Memory B cell (primary cell): ENCODE measurements at places on chromosomes 16 and 17.

DNA sequence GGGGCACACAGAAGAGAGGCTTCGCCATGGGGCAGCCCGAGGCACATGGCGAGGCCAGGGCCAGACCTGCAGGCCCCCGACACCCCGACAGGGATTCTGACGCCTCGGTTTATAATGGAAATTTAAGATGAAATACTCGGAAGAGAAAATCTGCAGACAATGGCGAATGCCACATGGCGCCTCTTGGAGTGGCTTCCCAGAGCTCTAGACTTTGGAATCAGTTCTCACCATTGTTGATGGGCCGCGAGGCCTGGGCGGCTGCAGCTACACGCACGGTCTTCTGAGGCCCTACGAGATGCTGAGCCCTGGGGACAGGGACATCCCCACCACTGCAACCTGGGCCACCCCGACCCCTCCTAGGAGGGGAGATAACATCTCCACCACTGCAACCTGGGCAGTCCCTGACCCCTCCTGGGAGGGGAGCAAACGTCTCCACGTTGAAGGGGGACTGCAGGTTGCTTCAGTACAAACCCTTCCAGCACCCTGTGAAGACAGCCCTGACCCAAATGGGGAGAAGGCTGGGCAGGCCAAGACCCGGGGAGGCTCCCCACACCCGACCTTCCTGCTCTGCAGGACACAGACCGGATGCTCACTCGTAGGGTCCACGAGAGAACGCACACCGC, 56.9 kb downstream of the LMF1 start:
- DNase-seq: no peak

DNA sequence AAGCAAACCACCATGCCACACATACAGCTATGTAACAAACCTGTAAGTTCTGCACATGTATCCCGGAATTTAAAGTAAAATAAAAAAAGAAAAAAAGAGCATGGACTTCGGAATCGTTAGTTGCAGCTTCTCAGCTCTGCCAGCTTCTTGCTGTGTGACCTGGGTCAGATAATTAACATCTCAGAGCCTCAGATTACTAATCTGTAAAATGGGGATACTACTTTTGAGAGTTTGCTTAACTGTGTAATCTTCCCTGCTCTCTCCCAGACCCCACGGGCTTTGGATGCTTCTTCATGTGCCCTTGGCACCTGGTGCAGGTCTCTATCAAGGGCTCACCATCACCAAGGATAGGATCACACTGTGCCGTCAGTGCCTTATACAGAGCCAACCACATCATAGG, 16.6 kb downstream of the HSD17B2 start:
- no peak for DNase-seq

DNA sequence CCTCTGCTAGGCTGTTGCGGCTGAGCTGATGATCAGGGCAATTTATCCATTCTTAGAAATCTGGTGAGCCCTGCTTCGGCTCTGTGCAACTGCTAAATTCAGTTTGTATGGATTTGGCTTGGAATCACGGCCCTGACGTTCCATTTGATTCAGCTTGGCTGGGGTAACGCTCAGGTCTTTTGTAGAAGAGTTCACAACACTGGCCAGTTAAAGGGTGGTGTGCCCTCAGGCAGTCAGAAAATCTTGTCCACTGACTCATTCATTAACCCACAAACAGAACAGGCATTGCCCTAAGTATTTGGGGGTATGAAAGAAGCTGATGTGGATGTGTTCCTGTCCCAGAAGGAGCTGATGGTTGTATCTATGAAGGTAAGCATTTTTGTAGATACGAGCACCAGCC, 53.9 kb downstream of the GNAO1 start:
- no peak for DNase-seq

DNA sequence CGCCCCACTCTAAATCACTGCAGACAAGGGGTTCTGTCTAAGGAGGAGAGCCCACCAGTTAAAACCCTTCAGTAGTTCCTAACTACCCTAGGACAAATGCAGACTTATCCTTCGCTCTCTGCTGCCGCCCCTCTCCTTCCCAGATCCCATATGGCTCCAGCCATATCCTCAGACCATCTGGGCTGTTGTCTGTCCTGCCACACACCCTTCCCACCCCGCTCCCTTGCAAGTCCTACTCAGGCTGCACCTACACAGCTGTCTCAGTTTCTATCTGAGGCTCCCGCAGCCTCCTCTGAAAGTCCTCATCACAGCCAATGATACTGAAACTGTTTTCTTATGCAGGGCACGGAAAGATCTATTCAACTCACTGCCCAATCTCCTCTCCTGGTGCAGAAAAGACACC, 720 bp upstream of the BCKDK start:
- no peak for DNase-seq

DNA sequence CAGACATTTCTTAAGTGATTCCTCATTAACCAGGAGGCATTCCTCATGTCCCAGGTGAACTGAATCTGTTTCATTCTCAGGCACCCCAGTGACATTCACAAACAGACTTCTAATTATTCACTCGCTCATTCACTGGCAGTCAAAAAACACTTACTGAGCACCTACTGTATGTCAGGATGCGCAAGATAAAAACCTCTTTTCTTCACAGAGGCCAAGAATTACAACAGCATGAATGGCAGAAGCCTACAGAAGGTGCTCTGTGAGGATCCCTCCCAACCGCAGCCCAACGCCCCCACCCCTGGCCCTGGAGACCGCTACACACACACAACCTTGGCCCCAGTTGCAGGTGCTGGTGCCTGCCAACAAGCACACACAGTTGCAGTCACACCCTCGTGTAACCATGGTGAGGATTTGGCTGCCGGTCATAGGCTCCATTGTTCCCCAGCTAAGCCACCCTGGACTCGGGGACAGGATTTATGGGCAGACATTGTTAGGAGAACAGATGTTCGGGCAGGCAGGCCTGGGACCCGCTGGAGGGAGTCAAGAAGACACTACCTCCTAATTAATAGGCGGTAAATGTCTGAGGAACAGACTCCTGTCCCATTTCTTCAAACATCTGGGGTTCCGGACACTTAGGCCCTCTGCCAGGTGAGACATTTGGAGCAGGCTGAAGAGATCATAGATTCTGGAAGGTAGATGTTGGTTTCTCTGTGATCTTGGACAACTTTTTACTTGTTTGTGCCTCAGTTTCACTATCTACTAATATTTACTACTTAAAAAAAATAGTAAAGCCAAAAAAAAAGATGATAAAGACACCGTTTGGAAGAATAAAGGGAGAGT, 43.2 kb downstream of the CUEDC1 start:
- no peak for DNase-seq

- DNase-seq: no peak
Observed at GRCh38 chr16:70575376-70575775, 51.8 kb downstream of the SF3B3 start.

DNA sequence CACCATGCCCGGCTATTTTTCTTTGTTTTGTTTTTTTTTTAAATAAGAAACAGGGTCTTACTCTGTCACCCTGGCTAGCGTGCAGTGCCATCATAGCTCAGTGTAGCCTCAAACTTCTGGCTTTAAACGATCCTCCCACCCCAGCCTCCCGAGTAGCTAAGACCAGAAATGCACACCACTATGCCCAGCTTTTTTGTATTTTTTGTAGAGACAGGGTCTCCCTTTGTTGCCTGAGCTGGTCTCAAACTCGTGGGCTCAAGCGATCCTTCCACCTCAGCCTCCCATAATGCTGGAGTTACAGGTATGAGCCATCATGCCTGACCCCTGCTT, 59.7 kb downstream of the WWP2 start:
- no peak for DNase-seq

- no peak for DNase-seq
Observed at GRCh38 chr16:4239020-4239419, 2.9 kb downstream of the SRL start.
